SIG-M5 (cell line): ENCODE measurements at places on chromosomes 3 and 15.

- DNase-seq, result no peak
Measured at GRCh38 chr15:74788683-74789151, 6.8 kb downstream of the CSK start.

GRCh38 chr3:169661361-169662131, 2.0 kb downstream of the MECOM start:
- DNase-seq, result no peak

DNA sequence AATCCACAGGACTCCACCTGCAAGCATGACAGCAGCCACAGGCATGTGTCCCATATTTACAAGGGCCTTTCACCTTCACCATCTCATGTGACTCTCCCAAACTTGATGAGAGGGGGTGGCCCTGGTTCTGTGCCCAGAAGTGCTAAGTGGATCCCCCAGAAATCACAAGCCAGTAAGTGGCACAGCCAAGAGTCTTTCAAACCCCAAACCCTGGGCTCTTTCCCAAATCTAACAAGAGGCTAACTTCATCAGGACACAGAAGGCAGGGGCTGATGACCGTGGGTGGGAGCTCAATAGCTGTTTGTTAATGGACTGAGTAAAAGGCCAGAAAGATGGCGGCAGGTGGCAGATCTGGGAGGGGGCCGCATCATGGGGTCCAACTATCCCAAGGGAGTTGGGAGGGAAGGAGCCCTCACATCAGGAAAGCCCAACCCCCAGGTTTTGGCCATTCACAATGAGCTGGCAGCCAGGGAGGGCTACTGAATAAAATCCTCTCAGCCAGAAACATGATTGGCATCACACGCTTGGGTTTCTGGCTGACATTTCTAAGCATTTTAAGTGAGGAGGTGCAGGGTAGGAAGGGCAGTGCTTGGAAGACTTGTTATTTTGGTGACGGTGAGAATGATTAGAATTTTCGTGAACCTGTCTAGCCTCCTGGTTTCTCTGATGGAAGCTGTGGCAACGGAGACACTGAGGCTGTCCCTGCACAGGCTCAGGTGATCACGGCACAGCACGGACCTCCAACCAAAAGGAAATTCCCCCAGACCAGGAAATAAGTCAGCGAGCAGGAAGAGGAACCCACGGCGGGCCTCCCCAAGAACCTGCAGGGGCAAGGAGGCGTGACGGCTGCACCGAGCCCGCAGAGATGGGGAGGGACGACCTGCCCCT, 109.3 kb downstream of the OXNAD1 start:
- DNase-seq, result no peak

DNA sequence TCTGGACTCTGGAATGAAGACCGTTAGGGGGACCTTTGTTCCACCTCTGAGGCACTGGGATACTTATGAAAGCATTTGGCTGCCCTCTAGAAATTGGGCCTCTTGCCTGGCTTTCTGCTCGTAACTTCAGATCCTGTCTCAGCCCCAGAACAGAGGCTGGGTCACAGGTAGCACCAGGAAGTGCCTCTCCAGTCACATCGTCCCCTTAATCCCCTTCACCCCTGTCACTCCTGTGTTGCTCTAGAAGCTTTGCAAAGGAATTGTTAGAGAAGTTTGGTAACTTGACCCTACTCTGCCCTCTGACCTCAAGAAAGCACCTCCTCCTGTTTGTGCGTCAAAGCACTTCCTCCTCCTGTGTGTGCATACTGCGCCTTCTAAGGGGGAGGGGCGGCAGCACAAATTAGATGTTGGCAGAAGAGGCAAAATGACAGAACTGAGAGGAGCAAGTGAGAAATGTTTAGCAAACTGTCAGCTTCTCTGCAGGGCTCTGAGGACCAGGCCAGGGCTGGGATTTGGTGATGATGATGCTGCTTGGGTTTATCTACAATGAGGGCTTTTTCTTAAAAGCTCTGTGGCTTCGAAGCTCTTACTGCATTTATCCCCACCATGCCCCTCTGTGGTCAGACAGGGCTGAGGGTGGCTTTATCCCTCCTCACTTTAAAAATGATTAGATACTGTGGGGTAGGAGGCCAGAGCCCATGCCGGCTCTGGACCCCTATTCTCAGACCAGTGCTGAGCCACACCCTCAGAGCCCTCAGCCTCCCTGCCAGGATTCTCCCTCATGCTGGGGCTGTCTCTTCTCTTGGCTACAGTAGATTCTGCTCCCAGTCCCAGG, 76.2 kb downstream of the LARS2 start:
- no peak for DNase-seq

GRCh38 chr15:86570738-86571137, 491.1 kb downstream of the AGBL1 start:
- no peak for DNase-seq
